Activated CD8-positive, alpha-beta memory T cell treated with anti-CD3 and anti-CD28 coated beads, Interleukin-2, amount 10 ng/mL, durations not matched to agents 7 days and 5 days (primary cell): ENCODE measurements at places on chromosomes 3 and 15. TPM values are rescaled to one million over a fixed set of nuclear protein-coding genes. Genes with fewer than 3 reads are reported as not detected.

FRMD5 gene
- 0.12 TPM for total RNA-seq

ACP3 gene
- not detected for total RNA-seq

CLDN11 gene
- total RNA-seq = not detected

SLC35G2 gene
- 1.6 TPM for total RNA-seq

GOLGA6D gene
- 0.12 TPM for total RNA-seq

GABRA5 gene
- not detected for total RNA-seq

THAP10 gene
- total RNA-seq = 0.47 TPM

GRCh38 chr3:175646865-175647264 lies 787.7 kb downstream of the NAALADL2 start:
- DNase-seq = no peak

DNA sequence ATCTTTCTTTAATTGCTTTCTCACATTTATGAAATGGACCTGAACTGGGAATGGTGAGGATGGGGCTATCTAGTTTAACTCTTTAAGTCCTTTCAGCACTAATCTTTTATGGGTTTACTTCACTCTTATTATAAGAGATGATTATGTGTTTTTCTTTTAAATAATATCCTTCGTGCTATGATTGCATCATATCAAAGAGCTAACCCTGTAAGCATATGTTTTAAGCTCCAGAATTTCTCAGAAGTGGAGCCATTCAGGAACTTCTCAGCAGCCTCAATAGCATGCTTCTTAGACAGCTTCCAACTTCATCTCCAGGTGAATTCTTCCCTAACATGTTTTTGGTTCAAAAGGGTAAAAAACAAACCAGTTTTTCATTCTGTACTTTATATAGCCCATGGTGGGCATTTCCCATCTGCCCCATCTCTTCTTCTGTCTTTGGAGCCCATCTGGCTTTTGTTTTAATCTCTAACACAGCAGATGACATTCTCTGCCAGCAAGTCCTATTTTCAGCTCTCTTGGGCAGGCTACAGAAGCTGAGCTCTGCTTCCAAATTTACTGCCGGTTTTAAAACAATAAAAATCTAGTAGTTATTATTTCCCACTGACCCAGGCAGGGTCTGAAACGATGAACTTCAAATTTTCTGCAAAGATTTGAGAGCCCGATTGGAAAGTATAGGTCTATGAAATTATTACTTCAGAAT lies 26.8 kb upstream of the IL1RAP start:
- DNase-seq = no peak

- no peak for DNase-seq
Measured at GRCh38 chr15:92788196-92788595, 111.9 kb upstream of the CHD2 start.

DNA sequence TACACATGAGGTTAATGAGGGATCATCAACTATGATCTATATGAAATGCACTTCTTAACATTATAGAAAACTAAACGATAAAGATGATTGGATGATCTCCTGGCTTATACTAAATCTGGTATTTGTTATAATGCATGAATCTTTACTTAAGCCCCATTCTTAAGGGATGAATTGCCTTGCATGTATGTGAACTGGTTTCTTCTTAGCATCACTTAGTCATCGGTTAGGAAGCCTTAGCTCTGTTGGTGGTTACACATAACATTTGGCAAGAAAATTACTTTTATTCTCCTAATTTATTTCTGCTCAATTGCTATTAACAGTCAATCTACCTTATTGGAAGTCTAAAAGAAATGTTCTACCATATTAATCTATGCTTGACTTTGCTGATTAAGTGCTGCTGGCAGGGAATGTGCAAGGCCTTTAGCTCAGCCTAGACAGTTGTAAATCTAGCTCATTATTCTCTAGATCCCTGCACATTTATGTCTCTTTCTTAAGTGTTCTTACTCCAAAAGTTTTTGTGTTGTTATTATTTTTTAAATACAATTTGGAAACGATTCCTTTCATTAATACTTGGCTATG lies 356.0 kb downstream of the ZPLD1 start:
- no peak for DNase-seq

GRCh38 chr3:23442598-23443383 lies 239.7 kb downstream of the UBE2E2 start:
- DNase-seq = no peak

- DNase-seq = no peak
Measured at GRCh38 chr15:33344530-33344929, 33.8 kb downstream of the RYR3 start.

DNA sequence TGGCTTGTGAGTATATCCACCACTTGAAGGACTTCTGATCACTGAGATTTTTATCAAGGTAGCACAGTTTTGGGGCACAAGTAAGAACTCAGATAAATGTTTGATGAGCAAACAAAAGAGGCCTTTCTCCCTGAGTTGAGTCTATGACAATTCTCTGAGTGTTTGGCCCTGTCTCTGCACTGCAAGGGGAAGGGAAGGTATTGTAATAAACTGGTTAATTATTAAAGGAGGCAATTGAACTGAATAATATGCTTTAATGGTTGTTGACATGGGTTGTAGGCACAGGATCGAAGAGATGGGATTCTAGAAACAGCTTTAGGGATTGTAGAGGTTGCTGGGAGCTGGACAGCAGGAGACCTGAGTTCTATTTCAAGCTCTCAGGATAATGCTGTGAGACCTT lies 95.0 kb upstream of the MRPL3 start:
- no peak for DNase-seq

GRCh38 chr15:70158309-70159000 lies 60.7 kb upstream of the TLE3 start:
- no peak for DNase-seq

GRCh38 chr3:101735833-101736232 lies 11.4 kb downstream of the CEP97 start:
- no peak for DNase-seq

DNA sequence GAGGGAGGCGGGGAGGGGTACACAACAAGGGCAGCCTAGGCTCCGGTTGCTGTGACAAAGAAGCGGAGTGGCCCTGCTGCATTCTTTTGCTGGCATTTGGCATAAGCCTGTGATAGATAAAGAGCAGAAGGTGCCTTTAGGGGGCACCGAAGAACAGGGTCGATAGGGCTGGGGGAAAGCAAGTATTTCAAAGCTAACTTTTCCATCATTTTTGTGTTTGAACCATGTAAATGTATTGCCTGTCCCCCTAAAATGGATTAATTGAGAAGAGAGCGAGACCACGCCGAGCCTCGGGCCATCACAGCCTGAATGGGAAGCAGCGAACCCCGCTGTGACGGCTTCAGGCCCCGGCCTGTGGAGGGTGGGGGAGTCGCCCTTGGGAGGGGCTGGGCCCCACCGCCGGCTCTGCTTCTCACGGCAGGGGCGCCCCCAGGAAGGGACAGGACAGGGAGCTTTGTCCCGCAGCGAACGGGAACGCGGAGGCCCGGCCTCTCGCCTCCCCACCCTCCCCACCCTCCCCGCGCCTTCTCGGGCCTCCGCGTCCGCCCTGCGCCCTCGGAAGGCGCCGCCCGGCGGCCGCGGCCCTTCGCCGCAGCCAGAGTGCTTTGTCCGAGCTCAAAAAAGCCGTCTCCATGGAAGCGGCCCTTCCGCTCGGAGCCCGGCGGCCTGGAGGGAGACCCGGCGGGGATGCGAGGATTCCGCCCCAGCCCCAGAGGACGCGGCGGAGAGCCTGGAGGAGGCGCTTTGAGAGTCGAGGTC lies 32.4 kb upstream of the ALDH1L1 start:
- DNase-seq = no peak

- no peak for DNase-seq
Measured at GRCh38 chr15:71080705-71081104, 34.6 kb upstream of the THSD4 start.

GRCh38 chr3:185928496-185928895 lies 9.3 kb downstream of the TRA2B start:
- DNase-seq = no peak

DNA sequence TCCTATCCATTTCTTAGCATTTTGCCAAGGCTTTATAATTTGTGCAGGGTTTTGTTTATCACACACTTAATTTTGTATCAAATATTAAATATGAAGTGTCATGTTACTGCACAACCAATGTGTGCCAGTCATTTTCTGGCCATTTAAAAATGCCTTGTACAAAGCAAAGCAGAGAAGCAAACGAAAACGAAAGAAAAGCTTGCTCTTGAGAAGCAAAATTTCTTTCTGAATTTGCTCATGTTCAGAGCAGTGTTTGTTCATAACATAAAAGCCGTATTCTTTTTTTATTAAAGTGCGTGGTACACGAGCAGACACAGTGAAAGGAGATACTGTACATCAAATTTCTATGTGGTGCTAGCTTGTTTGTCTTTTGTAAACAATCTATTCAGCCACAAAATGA lies 792.6 kb downstream of the NAALADL2 start:
- DNase-seq = no peak

DNA sequence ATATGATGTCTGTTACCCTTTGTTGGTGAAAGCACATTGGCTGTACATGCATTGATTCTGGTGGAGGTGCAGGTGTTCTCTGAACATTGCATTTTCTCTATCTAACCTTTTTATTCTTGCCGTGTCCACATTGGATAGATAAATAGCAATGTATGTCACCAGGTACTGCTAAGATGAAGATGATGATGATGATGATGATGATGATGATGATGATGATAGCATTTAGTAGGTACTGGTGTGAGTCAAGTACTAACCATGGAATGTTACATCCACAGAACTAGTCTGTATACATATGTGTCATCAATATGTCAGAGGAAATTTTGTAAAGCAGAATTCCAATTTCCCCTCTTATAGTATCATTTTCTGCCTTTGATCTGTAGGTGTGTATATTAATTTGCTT lies 36.3 kb downstream of the ARPP21 start:
- no peak for DNase-seq

GRCh38 chr3:140906785-140907184 lies 34.9 kb upstream of the SLC25A36 start:
- no peak for DNase-seq

DNA sequence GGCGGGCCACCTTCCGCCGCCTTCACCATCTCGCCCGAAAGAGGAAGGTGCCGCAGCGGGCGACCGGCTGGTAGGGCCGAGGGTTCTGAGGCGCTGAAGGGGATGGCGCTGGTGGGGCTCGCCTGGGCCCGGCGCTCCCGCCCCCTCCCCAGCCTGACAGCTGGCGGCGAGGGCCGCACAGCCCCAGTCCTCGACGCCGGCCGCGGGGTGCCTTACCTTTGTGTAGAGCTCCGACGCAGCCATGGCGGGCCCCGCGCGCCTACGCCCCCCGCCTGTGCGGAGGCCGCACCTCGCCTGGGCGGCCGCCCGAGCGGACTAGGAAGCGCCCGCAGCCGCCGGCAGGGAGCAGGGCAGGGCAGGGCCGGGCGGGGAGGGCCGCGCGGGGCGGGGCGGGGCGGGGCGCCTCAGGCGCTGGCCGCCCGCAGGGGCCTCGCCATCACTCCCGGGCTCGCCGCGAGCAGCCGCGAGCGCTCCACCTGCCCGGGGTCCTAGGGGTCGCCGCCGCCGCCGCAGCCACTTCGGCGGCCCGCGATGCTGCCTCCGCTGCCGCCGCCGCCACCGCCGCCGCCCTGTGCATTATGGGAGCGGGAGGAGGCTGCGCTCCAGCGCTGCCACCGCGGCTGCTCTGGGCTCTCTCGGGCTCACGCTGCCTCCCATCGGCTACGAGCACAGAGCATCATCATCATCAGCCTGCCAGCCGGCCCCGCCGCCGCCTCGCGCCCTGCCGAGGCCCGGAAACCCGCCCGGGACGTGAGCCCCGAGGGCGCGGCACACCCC lies at the start of gene MYO5A:
Gene MYO5A (minus strand): TSS at position 317 of the 777 bp plus-strand sequence. CDS start 74 bp downstream, at position 243.
- DNase-seq = peak; percentile 87

DNA sequence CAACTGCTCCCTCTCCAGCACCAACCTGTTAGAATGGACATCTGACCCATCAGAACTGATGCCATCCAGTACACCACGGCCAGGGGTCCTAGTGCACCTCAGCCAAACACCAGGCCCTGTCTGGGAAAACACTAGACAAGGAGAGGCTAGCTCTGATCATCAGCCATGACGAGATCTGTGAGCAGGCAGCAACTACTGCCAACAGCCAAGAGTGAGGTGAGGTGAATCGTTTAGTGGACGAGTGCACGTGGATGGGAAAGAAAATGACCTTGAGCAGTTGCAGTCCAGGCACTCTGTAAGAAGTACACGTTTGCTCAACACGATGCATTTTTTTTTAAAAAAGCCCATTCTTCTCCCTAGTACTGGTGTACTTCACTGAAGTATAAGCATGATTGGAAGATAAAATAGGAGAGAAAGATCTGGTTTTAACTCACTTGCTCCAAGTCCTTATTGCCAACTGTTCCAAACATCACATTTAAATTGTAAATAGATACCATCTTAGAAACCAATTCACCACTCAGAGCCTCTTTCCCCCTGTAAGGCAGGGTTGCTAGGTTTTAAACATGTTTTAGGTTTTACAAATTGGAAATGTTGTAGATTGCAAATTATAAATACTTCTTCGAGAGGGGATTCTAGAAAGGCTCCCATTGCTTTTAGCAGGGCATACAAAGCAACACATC lies 5.7 kb downstream of the ST8SIA2 start:
- no peak for DNase-seq
